ENCODE measurements at places on chromosomes 5 and 9.
A peak's percentile ranks its signal among the peaks of the same experiment; 100 is the strongest.

GRCh38 chr9:117691367-117691766 lies 12.8 kb upstream of the TLR4 start:
- DNase-seq = no peak

- peak; percentile 61 for DNase-seq
Measured at GRCh38 chr5:179679014-179679674, 1.7 kb downstream of the CBY3 start.

GRCh38 chr9:91084896-91085516 lies 276.7 kb downstream of the AUH start:
- no peak for DNase-seq

DNA sequence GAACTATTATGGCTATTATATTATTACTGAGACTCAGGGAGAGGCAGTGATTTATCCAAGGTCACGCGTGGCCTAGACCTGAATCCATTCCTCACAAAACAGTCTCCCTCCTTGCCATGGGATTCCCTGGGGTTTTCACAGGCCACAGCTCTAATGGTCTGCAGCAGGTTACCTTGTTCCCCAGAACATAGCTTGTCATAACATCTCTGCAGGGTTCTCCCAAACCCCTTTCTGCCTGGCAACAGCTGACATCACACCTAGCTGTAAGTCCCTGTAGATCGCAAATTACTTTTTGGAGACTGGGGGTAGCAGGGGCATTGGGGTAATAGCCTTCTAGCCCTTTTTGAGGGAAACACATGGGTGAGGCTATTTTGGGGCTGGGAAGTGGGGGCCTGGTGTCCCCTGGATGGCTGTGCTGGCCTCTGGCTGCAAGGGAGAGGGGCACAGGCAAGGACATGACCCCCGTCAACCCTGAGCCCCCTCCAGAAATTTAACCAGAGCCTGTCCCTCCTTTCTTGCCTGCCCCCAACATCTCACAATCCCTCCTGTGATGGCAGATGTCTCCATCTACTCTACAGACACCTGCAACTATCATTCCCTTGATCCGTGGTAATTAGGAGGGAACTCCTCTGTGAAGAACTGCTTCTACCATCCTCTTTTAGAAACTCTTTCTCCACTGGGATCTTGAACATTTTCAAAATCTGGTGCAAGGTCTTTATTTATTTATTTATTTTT lies 1.3 kb downstream of the CD74 start:
- no peak for DNase-seq

GRCh38 chr5:111746791-111747190 lies 10.2 kb downstream of the NREP start:
- no peak for DNase-seq

- peak; percentile 63 for DNase-seq
Measured at GRCh38 chr9:134375430-134376385, 49.5 kb downstream of the RXRA start.

DNA sequence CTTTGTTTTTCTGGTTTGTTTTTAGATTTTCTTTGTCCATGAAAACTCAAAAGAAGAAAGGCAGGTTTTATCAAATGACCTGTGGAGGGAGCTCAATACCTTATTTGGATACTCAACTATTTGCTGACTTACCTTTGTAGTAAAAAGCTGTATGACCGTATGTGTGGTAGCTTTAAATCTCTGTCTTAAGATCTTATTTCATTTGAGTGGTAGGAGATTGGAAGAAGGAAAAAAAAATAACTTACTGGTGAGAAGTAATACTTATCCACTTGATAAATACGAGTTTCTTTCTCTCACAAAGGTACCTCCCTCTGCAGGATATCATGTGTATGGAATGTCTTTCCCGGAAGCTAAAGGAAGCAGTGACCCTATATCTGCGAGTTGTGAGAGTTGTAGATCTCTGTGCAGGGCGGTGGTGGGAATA lies 15.0 kb downstream of the FBXO38 start:
- DNase-seq = no peak

GRCh38 chr9:98810102-98810842 lies 2.8 kb downstream of the GALNT12 start:
- DNase-seq = no peak

GRCh38 chr5:176614805-176615478 lies 5.0 kb upstream of the GPRIN1 start:
- DNase-seq = no peak

DNA sequence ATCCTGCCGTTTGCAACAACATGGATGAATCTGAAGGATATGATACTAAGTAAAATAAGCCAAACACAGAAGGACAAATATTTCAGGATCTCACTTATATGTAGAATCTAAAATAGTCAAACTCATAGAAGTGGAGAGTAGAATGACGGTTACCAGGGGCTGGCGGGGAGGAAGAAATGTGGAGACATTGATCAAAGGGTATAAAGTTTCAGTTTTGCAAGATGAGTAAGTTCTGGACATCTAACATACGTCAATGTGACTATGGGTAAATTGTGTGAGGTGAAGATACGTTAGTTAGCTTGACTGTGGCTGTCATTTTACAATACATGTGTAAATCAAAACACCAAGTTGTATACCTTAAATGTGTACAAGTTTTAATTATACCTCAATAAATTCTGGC lies 200.3 kb downstream of the SNX18 start:
- no peak for DNase-seq

- no peak for DNase-seq
Measured at GRCh38 chr9:68898781-68899439, 115.0 kb downstream of the PRKACG start.

GRCh38 chr5:91468651-91469422 lies 85.7 kb upstream of the ARRDC3 start:
- no peak for DNase-seq

- no peak for DNase-seq
Measured at GRCh38 chr5:145666591-145666990, 168.6 kb downstream of the PRELID2 start.

All from C1 segment of cervical spinal cord (tissue), 14 donors.